Suppressor macrophage (primary cell): ENCODE measurements at places on chromosomes 2 and 18.

- DNase-seq = no peak
Measured at GRCh38 chr2:20584399-20585358, 66.2 kb downstream of the HS1BP3 start.

- no peak for DNase-seq
Measured at GRCh38 chr18:78773819-78774218, 205.8 kb upstream of the SALL3 start.

DNA sequence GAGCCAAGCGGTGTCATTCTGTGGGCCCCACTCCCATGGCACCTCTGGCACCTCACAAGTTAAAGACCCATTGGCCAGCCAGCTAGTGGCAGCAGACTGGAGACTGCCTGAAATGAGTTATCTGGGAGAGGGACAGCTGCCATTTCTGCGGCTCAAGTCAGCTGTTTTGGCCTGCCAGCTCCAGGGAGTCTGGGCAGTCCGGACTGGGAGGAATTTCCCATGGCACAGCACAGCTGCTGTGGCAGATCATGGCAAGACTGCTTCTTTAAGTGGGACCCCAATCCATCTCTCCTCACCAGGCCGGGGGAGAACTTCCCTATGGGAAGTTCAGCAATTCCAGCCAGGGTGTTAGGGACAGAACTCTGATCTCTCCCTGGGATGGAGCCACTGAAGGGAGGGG is 2187.6 kb upstream of the CELF4 start:
- DNase-seq = no peak

- no peak for DNase-seq
Measured at GRCh38 chr18:37230768-37231167, 334.8 kb downstream of the CELF4 start.

DNA sequence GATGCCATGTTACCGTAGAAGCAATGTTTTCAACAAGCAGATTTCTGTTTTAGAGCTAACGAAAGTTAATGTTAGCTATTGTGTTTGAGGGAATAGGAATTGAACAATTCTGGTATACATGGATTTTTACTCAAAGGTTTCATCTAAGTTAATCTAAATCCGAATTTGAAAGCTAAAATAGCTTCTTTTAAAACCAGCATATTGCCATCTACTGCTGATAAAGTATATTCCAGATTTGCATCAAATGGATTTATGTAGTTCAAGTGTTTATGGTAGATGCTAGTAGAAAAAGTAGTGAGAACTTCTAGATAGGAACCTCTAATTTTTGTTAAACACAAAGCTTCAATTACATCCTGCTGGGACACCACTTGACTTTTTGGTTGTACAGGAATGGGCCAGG is 1569.5 kb upstream of the NXPH2 start:
- DNase-seq = no peak

GRCh38 chr18:45266023-45266422 is 349.3 kb upstream of the SLC14A2 start:
- no peak for DNase-seq

DNA sequence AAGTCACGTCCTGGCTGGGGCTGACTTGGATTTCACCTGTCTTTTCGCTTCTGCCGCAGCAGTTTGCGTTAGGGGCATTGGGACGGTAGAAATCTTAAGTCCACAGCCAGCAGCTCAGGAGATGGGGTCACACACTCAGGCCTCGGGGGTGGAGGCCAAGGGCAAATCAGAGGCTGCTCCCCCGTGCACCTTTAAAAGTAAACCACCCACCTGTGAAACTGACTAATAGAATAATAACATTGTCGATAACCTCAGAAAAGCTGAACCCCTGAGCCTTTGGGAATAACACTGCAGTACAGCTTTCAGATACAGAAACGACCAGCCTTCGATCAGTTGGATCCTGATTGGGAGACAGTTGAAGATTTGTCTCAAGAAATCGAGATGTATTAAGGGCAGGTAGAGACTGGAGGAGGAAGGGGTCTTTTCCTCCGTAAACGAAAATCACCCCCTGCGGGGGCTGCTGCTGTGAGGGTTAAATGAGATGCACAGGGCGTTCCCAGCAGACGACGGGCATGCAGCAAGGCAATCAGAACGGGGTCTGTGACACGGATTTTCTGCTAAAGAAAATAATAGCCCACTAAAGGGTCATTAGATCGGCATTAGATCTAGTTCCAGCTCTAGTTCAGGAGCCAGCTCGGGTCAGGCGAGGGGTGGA is 16.4 kb upstream of the NFATC1 start:
- no peak for DNase-seq

GRCh38 chr2:241925821-241926441 is 56.4 kb downstream of the RTP5 start:
- DNase-seq = no peak

- DNase-seq = no peak
Measured at GRCh38 chr18:378079-378478, 110.2 kb upstream of the THOC1 start.

GRCh38 chr2:235106874-235107639 is 155.2 kb downstream of the SH3BP4 start:
- peak; percentile 67 for DNase-seq

DNA sequence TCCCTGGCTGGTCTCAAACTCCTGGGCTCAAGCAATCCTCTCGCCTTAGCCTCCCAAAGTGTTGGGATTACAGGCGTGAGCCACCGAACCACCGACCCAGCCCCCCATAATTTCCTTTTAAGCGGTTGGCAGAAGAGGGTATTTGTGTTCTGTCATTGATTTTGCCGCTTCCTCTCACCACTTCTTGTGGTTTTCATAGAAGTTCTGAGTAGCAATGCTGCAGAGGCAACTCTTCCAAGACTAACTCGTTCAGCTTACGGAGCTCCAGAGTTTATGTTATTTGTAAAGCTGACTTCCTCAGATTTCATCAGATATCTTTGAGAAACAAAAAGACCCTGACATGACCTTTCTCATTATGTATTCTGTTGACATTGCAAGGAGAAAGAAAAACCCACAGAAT is 261.4 kb upstream of the KCNJ3 start:
- DNase-seq = no peak

GRCh38 chr2:54000524-54000923 is 29.7 kb upstream of the PSME4 start:
- no peak for DNase-seq

GRCh38 chr2:104040771-104041170 is 813.1 kb upstream of the POU3F3 start:
- no peak for DNase-seq

- DNase-seq = no peak
Measured at GRCh38 chr2:53874401-53874950, 14.7 kb upstream of the GPR75 start.
